Tongue (tissue), 3 donors: ENCODE measurements at places on chromosomes 1 and 21.

DNA sequence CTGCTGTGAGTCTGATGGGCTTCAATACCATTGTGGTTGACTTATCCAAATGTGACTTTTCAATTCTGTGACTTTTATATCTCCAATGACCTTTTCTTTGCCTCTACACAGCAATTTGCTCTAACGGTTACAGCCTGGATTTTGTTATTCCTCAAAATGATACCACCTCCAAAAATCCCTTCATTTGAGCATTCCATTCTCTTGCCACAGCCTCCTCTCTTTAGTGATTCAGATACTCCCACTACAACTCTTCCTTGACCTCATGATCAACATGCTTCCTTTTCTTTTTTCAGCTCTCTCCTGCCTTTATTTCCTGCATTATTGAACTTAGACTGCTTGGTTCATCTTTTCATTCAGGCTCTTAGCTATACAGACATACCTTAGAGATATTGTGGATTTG lies 16.6 kb upstream of the IL19 start:
- DNase-seq, result no peak

GRCh38 chr1:176877557-176877956 lies 287.0 kb downstream of the ASTN1 start:
- no peak for DNase-seq

GRCh38 chr1:35637401-35637809 lies 3.9 kb downstream of the PSMB2 start:
- no peak for DNase-seq

DNA sequence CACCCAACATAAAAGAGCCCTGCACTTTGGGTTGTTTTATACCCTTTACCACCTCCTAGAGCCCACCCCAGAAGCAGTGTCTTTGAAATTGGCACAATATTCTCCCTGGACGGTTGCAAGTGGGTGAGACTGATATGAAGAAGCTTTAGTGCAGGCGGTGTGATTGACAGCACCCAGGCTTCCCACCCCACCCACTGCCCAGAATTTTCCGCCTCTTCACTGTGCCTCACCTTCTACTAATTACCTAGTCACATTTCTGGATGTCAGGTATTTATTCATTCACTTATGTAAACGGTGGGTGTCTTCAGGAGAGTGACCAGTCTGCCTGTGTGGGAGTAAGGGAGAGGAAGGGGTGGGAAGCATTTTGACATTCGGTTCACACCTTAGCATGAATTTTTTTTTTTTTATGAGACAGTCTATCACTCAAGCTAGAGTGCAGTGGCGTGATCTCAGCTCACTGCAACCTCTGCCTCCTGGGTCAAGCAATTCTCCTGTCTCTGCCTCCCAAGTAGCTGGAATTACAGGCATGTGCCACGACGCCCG lies 1.7 kb upstream of the FAM89A start:
- no peak for DNase-seq
